Kidney tubule cell (primary cell): ENCODE measurements at places on chromosomes 12 and 14.
A peak's percentile ranks its signal among the peaks of the same experiment; 100 is the strongest.

DNA sequence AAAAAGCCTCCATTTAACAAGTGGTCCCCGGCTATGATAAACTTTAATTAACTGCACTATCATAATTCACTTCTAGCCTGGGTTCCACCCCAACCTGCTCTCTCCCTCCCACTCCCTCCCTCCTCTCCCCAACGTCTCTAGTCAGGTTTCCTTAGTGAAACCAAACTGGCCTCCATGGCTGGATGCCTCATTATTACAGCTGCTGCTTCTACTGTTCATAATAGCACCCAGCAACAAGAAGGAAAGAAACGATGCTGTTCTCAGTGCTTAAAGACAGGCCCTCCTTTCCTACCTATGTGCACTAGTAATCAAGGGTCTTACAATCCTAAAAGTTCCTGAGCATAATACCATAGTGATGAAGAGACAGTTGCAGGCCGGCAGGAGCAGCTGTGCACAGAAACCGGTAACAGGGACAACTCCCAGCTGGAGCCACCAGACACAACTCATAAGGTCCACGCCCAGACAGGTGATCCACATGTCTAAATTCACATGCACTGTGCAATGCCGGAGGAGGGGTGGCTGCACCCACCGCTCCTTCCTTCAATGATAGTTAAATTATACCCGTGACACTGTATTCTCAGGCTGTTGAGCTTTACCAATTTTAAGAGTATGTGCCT lies 6.2 kb downstream of the IRF2BPL start:
- DNase-seq, result peak; percentile 34

DNA sequence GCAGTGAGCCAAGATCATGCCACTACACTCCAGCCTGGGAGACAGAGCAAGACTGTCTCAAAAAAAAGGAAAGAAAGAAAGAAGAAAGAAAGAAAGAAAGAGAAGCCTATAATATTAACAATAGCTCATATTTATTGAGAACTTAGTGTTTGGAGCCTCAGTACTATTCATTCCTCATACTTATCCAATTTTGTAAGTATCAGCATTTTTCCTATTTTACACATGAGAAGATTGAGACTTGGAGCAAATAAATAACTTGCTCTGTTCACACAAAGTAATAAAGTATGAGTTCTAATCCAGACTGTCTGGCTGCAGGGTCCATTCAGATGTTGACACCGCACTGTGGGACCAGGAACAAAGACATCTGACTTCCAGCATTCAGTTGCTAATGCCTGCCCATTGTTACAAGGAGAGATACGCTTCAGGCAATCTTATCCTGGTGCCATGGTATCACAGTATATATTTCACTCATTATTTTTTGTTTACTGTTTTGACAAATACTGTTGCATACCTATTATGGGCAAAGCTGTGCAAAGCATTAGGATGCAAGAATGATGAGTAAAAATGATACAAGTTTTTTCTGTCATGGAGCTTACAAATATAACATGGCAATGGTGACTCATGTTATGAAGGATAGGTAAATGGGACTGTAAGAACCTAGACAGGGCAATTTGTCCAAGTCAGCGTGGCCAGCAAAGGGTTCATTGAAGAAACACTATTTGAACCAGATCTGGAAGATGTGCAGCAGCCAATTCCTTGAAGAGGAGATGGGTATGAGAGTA lies 21.4 kb upstream of the TMTC2 start:
- no peak for DNase-seq

DNA sequence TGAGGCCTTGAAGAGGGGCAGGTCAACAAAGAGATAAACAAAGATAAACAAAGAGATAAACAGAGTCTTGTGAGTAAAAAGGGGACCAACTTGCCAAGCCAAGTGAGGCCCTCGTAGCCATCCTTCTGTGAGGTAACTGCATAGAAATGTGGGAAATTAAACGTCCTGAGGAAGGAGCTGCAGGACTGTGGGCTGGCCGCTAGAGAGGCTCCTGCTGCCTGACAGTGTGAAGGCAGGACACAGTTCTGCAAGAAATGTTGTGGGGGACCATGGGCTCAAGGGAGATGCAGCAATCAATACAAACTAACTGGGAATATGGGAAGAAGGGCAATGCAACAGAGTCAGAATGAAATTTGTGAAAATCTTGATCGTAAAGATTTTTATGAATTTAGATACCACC lies 91.9 kb downstream of the SLC8A3 start:
- DNase-seq, result peak; percentile 11

GRCh38 chr14:100256339-100256895 lies 17.5 kb downstream of the YY1 start:
- no peak for DNase-seq

- DNase-seq, result no peak
These were observed 98.0 kb downstream of the ZNF664 start for GRCh38 chr12:124071075-124071443.

DNA sequence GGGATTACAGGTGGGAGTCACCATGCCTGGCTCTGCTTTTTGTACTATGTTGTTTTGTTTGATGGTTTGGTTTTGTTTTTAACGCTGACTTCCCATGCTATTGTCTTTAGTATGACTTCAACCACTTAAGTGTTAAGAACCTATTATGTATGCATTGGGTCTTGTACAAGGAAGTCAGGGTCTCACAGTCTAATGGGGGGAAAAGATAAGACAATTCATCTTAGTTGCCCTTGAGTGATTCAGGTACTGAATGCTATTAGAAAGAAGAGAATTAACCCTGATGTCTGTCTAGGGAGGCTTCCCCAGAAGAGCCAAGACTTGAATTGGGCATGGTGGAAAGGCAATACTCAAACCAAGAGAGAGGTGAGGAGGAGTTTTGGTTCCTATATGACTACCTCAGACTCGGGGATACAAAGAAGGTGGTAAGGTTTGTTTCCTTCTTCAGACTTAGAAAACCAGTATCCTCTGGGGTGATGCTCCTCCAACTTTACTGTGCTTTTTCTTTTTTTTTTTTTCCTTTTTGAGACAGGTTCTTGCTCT lies 64.6 kb downstream of the SUSD6 start:
- DNase-seq, result no peak

GRCh38 chr12:98002887-98003493 lies 512.4 kb upstream of the TMPO start:
- peak; percentile 46 for DNase-seq

DNA sequence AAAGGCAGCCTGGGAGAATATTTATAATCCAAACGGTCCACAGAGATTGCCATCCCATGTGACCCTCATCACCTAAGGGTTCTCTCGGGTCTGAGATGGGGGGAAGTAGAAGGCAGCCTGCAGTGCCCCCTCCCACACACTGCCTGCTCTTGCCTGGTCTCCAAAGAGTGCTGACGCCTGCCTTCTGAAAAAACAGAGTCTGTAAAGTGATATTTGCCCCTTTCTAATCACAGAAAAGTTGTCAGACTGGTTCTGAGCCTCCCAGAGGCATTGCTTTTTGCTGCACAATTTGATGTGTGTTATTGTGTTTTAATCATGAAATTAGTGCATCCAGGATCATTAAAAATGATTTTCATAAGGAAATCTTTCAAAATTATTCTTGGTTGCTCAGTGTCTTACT lies 59.2 kb downstream of the TMEM30B start:
- DNase-seq, result no peak

DNA sequence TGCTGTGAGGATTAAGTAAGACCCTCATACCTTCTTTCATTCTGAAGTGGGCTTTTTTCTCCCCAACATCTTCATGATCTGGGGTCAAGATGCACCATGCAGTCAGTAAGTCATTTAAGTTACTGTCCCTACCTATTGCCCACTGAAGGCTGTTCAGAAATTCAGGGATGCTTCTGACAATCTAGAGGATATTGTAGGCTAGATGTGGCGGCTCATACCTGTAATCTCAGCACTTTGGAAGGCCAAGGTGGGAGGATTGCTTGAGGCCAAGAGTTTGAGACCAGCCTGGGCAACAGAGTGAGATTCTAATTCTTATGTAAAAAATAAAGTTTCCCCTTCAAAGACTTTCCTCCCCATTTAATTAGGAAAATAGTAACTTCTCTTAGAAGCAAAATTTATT lies 28.7 kb downstream of the PHETA1 start:
- DNase-seq, result no peak

GRCh38 chr14:92323011-92323915 lies at the start of gene SLC24A4:
TSS of gene SLC24A4 (plus strand) at chr14:92323165. CDS start at chr14:92323831, 666 bp downstream.
- peak; percentile 1 for DNase-seq

GRCh38 chr14:22622255-22622654 lies 21.9 kb downstream of the OR6J1 start:
- DNase-seq, result no peak

DNA sequence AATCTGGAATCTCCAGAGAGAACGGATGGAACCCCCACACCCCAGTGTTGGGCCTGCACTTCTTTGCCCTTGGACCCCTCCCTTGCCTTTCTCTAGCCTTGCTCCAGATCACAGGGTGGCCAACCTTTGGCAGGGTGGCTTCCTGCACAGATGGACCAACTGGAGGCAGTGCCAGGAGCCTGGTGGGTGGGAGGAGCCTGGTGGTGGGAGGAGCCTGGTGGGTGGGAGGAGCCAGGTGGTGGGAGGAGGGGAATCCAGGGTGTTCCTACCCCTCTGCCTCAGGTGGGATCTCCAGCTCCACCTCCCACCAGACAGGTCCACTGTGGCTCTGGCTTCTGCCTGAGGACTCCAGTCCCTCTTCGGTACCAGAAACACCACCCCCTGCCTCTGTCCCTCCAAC lies 15.0 kb upstream of the ORAI1 start:
- DNase-seq, result no peak

DNA sequence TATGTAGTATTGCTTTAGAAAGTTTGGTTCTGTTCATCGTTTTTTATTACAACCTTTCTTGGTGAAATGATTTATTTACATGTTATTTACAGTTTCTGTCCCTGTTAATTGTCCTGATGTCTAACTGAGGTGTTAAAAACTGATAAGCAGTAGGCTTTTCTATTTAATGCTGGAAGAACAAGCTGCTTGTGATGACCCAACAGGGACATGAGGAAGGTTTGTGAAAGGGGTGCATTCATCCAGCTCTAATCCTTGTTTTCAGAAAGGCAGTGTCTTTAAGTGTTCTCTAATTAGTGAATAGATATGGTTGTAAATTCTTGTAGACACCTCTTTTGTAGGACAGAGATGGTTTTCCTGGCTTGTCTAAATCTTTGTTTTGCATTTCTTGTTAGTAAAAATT lies 191.4 kb downstream of the FOXA1 start:
- no peak for DNase-seq

DNA sequence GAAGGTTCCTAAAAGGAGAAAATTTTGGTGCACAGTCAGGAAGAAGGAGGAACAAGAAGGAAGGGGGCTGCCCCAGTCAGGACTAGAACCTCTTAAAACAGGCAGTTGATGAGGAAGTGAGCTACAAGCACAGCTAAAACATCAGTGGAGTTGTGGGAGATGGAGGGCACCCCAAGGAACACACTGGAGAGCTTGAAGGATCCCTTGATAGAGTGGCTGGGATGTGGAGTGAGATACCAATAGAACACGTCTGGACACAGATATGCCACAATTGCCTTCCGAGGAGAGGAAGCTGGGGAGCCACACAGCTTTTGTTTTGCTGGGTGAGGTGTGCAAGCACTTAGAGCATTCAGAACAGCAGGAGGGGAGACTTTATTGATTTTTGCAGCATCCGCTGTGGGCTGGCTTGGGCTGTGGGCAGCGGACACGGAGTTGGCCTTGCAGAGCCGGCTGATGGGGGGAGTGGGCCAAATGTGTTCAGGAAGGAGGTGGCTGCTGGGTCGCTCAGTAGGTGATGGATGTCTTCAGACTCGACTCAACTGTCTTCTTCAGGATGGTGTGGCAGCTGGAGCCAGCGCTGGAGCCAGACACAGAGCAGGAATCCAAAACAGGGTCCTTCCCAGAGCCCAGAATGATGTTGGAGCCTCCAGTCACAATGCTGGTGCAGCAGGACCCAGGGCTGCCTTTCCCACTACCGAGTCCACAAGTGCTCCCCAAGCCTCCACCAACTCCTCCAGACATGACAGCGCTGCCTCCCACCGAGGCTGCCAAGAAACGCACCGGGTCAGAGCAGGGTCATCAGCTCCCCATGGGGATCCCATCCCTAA lies 4.7 kb upstream of the KRT79 start:
- DNase-seq, result no peak

- DNase-seq, result peak; percentile 89
These were observed 74.0 kb downstream of the RPS29 start for GRCh38 chr14:49512147-49512551.

DNA sequence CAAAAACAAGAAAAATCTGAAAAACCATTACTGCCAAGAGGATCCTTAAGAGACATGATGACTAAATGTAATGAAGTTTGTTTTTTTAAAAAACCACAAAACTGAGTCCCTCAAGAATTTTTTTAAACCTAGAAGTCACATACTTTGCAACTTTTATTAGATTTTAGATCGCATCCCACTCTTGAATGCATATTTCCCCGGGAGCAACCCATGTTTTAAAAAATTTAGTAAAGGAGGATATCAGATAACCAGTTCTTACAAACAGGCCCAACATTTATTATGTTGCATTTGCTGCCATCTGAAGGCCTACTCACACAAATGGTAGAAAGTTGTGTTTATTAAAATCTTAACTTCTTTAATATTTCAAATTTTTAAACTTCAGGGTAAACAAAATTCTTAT lies 44.3 kb upstream of the CCT2 start:
- DNase-seq, result no peak

- DNase-seq, result no peak
These were observed 172.3 kb upstream of the NOS1 start for GRCh38 chr12:117533687-117534086.

DNA sequence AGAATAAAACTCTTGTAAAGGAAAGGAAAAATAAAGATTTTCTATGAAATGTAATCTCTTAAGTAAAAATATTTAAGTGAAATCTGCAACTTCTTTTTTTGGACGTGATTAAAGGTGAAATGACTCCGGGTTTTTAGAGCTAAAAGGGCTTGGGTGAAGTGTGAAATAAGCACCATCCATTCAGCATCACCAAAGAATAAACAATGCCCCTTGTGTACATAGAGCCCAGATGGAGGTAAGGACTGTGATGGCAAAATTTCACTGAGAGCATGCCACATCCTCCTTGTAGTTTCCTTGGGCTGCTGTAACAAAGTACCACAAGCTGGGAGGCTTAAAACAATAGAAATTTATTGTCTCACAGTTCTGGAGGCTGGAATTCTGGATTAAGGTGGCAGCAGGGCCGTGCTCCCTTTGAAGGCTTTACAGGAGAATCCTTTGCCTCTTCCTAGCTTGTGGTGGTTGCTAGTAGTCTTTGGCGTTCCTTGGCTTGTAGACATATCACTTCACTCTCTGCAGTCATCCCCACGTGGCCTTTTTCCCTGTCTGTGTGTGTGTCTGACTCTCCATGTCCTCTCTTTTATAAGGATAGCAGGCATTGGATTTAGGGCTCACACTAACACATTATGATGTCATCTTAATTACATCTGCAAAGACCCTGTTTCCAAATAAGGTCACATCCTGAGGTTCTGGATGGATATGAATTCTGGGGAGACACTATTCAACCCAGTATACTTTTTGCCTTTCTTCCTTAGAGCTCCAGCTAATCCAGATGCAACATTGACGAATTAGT lies 24.2 kb downstream of the ZNF664 start:
- no peak for DNase-seq

DNA sequence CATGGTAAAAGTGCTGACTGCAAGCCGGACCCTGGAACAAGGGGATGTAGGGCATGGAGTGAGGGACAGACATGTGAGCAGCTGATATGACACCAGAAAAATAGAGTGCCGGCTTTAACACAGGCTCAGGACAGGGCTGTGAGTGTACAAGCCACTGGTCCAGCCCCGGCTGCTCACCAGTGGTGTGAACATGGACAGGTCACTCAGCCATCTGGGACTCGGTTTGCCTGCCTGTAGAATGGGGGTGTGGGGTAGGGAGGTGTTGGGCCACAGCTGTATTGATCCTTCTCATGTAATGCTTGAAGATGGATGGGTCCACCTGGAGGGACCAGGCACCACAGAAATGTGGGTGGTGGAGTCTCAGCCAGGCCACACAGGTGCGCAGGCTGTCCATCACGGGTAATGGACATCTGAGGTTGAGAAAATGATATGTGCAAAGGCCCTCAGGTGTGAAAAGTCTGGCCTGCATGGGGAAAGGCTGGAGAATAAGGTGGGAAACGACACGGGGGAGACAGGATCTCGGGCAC lies 10.6 kb upstream of the KRT74 start:
- DNase-seq, result no peak
